Omental fat pad (tissue), 4 donors: ENCODE measurements at places on chromosomes 6 and 20.

DNA sequence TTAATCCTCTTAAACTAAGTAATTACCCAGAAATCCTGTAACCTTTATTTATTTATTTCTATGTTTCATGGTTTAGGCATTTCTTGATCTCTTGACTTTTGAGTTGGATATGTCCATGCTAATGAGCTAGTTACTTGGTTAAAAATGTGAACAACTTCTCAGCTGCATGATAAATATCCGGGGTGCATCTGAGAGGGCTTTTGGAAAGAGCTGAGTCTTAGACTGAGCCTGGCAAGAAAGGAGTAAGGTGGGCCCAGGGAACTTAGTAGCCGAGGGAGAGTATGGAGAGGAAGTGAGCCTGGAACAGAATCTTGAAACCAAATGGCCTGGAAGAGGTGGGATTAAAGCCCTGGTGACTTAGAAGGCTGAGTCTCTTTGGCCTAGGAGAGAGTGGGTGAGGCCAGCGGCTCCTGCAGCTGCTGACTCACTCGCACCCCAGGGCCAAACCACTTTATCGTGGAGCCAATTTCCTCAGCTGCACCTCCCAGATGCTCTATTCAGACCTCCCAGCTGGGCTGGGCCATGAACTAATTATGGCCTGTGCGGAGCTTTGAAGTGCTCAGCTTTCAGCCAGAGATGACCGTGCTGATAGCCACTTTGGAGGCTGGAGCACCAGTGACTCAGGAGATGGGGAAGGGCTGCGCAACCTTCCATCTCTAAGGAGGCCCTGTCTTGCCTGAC is 19.1 kb downstream of the TGM3 start:
- DNase-seq = no peak

DNA sequence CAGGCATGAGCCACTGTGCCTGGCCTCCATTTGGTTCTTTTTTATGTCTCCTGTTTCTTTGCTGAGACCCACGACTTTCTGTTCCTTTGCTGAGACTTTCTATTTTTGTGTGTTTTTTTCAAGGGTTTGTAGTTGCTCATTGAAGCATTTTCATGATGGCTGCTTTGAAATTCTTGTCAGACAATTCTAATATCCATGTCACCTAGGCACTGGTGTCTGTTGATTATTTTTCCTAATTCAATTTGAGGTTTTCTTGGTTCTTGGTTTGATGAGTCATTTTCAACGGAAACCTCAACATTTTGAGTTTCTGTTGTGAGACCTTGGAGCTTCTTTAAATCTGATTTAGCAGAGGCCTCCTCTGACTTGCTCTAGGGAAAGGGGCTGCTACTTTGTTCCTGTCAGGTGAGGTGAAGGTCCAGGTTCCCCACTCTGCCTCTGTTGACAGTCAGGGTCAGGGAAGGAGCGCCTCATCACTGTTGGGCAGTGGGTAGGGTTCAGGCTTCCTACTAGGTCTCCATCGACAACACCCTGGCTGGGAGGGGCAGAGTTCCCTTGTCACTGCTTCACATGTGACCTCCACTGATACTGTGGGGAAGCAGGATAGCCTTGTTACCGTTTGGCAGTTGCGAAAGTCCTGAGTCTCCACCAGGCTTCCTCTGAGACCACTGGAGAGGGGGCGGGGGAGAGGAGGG is 67.2 kb upstream of the RNF24 start:
- DNase-seq = no peak

- no peak for DNase-seq
Observed at GRCh38 chr6:44115866-44116265, 11.4 kb downstream of the MRPL14 start.

DNA sequence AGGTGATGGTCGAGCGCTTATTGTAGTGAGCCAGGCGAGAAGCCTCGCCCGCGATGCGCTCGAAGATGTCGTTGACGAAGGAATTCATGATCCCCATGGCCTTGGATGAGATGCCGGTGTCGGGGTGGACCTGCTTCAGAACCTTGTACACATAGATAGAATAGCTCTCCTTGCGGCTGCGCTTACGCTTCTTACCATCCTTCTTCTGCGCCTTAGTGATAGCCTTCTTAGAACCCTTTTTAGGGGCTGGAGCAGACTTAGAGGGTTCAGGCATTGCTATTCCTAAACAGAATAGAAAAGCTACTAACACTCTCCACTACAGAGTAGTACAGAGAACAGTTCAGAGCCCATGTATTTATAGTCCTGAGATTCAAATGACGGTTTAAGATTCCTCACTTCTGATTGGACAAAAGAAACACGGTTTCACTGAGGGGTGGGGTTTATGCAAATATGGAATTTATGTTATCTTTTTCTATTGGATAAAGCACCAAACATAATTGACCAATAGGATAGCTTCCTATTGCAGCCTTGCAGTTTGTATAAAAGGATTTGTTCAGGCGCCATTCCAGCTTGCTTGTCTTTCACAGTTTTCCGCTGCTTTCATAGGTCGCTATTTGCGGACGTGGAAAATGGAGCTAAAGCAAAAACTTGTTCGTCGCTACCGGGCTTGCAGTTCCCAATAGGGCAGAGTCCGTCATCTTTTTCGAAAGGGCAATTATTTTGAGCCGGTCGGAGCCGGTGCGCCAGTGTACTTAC is 43.7 kb upstream of the HFE start:
- DNase-seq = no peak

GRCh38 chr6:169140986-169141495 is 112.6 kb downstream of the THBS2 start:
- DNase-seq = no peak

GRCh38 chr6:43405354-43405753 is 22.0 kb upstream of the ABCC10 start:
- no peak for DNase-seq

DNA sequence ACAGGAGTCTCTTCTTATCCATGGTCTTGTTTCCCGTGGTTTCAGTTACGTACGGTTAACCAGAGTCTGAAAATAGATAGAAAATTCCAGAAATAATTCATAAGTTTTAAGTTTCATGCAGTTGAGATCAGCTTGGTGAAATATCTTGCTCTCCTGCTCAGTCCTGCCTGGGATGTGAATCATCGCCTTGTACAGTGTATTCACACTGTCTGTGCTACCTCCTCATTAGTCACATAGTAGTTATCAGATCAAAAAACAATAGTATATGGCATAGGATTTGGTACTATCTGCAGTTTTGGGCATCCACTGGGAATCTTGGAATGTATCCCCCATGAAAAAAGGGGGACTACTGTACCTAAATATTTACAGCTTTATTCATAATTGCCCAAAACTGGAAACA is 22.7 kb upstream of the MOCS1 start:
- no peak for DNase-seq

DNA sequence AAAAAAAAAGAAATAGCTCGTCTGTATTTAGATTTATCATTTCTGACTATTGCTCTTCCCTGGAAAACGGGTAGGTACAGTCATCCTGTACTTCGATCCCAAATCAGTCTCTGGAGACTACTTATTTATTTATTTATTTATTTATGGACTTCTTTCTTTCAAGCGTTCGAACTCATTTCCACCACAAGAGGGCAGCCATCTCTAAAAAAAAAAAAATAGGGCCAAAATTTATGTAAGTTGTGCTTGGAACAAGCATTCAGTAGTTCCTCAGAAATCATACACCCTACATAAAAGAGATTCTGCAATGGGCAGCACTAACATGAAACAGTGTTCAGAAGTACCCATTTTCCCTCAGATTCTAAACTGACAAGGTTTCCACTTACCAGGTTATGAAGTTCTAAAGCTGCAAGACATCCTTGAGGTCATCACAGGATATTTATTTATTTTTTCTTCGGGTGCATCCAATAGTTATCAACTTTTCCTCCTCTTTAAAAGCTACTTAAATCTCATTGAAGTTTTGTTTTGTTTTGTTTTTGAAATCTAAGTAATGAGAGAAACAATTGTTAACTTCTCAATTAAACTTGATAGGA is 1.9 kb upstream of the BMP2 start:
- DNase-seq = no peak
